ENCODE measurements at places on chromosomes 5 and 9. TPM values are rescaled to one million over a fixed set of nuclear protein-coding genes. Genes with fewer than 3 reads are reported as not detected.

GRCh38 chr9:115650768-115651167 lies 502.8 kb upstream of the PAPPA start:
- H3K27me3 ChIP-seq, result peaks cover 1% of the 10 kb centered on the region
- no peak overlapping the region for H3K4me3 ChIP-seq
- no peaks in the 10 kb centered on the region for H3K4me1 ChIP-seq
- H3K36me3 ChIP-seq, result no peaks in the 10 kb centered on the region
- no peak overlapping the region for H3K27ac ChIP-seq

DNA sequence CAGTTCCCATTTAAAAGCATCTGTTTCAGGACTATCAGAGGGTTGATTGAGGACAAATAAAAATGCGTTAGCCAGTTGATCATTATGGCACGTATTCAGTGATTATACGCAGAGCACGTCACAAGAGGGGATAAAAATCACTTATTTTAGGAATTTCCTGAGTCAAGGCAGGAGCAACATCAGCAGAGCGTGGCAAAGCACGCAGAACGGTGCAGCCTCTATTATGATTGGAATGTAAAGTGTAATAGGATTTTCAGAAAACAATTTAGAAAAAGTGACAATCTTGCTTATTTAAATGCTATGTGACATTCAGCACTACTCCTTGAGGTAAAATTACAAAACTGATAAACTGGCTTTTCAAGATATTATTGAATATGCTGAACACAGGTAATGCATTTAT lies 413.6 kb upstream of the DAP start:
- H3K27me3 ChIP-seq, result peaks cover 4% of the 10 kb centered on the region
- no peaks in the 10 kb centered on the region for H3K36me3 ChIP-seq
- no peak overlapping the region for H3K27ac ChIP-seq
- H3K4me3 ChIP-seq, result no peak overlapping the region
- H3K4me1 ChIP-seq, result peaks cover 7% of the 10 kb centered on the region

- no peaks in the 10 kb centered on the region for H3K4me1 ChIP-seq
- no peak for DNase-seq
- peaks cover under 1% of the 10 kb centered on the region for H3K27me3 ChIP-seq
These were observed 605.1 kb upstream of the DAB2 start for GRCh38 chr5:40029711-40030495.

DNA sequence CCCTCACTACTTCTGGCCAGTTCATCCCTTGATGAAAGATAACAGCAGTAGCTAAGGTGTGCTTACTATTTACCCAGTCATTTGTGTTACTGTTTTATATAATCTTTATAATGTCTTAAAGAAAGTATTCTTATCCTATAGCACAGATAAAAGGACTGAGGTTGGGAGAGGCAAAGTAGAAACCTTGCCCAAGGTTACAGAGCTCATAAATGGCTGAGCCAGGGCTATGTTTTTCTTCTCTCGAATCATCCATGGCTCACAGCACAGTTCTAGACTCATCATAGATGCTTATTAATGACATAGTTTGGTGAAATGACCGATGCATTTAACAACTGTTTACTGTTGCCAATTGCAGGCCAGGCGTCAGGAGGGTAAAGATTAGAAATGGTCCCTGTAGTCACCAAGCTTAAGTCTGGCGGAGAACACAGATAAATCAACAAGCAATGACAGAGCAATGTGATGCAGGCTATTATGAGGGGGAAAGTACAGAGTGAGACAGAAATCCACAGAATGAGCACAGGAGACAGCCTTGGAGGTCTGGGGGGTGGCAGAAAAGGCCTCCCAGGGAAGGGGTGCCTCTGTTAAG lies 65.6 kb upstream of the ZNF622 start:
- DNase-seq, result no peak
- no peak overlapping the region for H3K4me3 ChIP-seq
- no peaks in the 10 kb centered on the region for H3K4me1 ChIP-seq
- no peak overlapping the region for H3K27ac ChIP-seq
- H3K36me3 ChIP-seq, result no peaks in the 10 kb centered on the region

- DNase-seq, result no peak
- no peaks in the 10 kb centered on the region for H3K27me3 ChIP-seq
- H3K4me1 ChIP-seq, result peaks cover 13% of the 10 kb centered on the region
- H3K27ac ChIP-seq, result no peak overlapping the region
These were observed 3.0 kb downstream of the RLN2 start for GRCh38 chr9:5301544-5301943.

DNA sequence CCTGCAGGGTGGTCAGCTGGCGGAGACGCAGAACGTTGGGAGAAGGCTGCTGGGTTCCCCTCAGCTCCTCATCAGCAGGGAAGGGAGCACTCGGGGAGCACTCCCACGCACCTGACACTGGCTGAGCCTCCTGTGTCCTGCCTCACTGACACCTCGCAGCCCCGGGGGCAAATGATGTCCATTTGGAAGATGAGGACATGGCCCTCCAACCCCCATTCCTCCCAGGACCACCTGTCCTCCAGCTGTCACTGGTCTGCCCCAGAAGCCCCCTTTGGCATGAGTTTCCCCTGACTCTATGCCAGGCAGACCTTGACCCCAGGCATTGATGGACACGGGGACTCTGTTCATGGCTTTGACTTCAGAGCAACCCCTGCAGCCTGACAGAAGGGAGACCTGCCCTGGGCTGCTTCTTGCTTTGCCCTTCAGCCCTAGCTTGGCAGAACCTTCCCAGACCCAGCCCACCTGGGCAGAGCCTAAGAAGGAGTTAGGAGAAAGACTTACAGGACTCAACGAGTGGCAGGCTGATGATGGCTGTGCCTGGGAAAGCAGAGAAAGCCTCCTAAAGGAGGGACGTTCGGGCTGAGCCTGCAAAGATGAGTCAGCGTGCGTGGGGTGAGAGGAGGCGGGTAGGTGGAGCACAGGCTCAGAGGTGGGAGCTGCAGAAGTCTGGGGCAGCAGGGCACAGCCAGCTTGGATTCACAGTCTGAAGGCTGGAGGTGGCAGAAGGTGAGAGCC lies 90.6 kb downstream of the LMX1B start:
- H3K27me3 ChIP-seq, result peaks cover 14% of the 10 kb centered on the region
- H3K36me3 ChIP-seq, result no peaks in the 10 kb centered on the region
- H3K4me1 ChIP-seq, result peaks cover 7% of the 10 kb centered on the region
- H3K4me3 ChIP-seq, result no peak overlapping the region

DNA sequence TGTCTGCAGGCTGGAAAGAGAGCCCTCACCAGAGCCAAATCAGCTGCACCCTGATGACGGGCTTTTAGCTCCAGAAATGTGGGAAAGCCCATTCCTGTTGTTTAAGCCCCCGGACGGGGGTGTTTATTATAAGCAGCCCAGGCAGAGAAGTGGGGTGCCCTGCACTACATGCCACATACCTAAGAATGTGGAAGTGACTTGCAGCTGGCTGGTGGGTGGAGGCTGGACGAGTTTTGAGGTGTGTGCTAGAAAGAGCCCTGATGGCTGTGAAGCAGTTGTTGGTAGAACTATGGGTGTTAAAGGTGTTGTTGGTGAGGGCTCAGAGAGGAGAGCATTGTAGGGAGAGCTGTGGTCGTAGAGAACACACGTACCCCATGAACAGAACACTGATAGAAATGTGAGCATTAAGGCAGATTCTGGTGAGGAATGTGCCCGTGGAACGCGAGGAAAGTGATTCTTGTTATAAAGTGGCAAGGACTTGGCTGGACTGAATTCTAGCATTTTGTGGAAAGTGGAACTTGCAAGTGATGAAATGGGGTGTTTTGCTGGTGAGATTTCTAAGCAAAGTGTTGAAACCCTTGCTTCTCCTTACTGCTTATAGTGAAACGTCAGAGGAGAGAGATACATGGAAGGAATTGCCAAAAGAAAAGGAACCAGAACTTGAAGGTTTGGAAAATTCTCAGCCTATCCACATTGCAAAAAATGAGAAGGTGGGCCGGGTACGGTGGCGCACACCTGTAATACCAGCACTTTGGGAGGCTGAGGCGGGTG lies 38.9 kb downstream of the AHRR start:
- peaks cover 1% of the 10 kb centered on the region for H3K27me3 ChIP-seq
- no peaks in the 10 kb centered on the region for H3K4me1 ChIP-seq
- no peak for DNase-seq
- no peak overlapping the region for H3K27ac ChIP-seq

DNA sequence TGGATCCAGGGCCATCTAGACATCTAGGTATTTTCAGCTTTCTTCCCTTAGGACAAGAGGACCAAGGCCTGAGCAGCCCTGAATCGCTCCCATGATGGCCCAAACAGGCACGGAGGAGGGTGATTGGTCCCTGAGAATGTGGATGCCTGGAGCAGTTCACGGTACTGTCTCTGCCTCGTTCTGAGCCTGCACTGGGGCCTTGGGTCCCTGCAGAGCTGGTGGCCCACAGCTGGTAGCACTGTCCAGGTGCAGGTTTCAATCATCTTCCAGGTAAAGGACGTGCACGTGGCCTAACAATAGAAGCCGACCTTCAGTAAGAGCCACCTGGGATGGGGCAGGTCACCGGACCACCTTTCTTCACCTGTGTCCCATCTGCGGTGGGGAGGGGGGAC lies 19.4 kb upstream of the FCN1 start:
- no peak overlapping the region for H3K4me3 ChIP-seq
- no peak overlapping the region for H3K27ac ChIP-seq
- H3K36me3 ChIP-seq, result no peaks in the 10 kb centered on the region

DNA sequence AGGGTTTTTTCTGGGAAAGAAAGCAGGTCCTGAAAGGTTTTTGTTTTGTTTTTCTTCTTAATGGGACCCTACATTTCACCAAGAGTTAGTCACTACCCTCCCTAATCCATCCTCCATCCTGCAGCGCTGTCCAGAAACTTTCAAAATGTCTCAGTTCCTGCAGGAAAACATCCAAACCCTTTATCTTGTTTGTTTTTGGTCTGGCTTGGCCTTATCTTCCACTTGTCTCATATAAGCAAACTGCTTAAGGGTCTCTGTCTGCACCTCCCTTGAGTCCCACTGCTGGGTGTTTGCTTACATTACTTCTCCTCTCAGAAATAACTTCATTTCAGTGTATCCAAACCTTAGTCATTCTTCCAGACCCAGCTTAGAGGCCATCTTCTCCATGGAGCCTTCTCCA lies 11.0 kb upstream of the TRAF1 start:
- DNase-seq, result no peak
- no peak overlapping the region for H3K4me3 ChIP-seq
- no peaks in the 10 kb centered on the region for H3K36me3 ChIP-seq
- H3K27me3 ChIP-seq, result peaks cover 4% of the 10 kb centered on the region
- peaks cover 32% of the 10 kb centered on the region for H3K4me1 ChIP-seq
- H3K27ac ChIP-seq, result no peak overlapping the region

- H3K27ac ChIP-seq, result no peak overlapping the region
- no peak for DNase-seq
- H3K36me3 ChIP-seq, result no peaks in the 10 kb centered on the region
- H3K4me1 ChIP-seq, result no peaks in the 10 kb centered on the region
- H3K27me3 ChIP-seq, result peaks cover 9% of the 10 kb centered on the region
These were observed 131.5 kb downstream of the MTX3 start for GRCh38 chr5:79859588-79859987.

DNA sequence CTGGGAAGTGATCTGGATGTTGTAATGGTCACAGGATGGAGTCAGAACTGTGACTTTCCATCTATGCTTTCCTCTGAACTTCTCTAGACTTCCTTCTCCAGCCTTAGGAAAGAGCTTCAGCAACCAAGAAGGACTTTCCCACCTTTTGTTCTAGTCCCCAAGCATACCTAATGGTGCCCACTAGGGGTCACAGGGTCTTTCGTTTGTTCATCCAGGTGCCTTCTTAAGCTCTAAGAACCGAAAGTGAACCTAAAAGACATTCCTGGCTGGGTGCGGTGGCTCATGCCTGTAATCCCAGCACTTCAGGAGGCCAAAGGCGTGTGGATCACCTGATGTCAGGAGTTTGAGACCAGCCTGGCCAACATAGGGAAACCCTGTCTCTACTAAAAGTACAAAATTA lies 1.8 kb upstream of the WNT8A start:
- no peak overlapping the region for H3K27ac ChIP-seq
- H3K4me1 ChIP-seq, result no peaks in the 10 kb centered on the region
- H3K27me3 ChIP-seq, result no peaks in the 10 kb centered on the region
- no peaks in the 10 kb centered on the region for H3K36me3 ChIP-seq

DNA sequence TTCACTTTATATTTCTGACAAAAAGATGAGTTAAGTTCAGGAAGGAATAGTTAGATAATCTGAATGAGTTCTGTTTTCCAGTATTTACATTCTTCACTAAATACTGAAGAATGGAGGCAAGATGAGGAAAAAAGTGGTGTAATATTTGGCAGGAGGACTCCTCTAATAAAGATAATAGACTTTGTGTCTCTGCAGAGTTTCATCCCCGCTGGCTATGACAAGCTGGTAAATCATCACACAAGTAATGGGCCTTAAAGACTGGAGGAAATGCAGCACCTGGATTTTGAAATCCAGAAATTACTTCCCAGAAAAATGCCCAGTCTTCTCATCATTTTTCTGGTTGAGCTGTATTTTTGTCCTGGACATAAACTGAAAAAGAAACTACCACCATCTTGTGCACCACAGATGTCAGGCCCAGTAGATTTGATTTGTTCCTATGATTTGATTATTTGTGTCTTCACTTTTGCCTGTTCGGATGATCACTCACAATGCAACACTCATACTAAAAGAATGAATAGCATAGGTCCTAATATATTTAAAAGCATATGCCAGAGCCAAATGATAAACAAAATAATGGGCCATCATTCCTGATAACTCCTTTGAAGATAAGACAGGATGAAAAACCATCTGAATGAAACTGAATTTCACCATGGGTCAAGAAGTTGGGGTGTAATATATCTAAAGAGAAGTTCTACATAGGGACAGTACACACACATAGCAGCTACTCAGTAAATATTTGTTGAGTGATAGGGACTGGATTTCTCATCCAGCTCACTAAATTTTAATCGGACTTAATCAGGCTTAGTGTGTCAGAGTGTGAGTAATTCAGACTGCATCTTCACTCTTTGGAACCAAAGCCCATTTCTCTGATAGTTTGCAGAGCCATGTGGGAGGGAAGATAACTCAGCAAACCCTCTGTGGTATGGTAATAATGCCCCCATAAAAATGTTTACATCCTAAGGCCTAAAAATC lies 200.5 kb downstream of the HINT1 start:
- no peaks in the 10 kb centered on the region for H3K36me3 ChIP-seq
- H3K4me1 ChIP-seq, result no peaks in the 10 kb centered on the region
- no peak for DNase-seq
- H3K27ac ChIP-seq, result no peak overlapping the region

GRCh38 chr5:151619812-151620460 lies 28.8 kb upstream of the FAT2 start:
- H3K27ac ChIP-seq, result no peak overlapping the region
- DNase-seq, result no peak
- H3K27me3 ChIP-seq, result peaks cover 14% of the 10 kb centered on the region
- no peak overlapping the region for H3K4me3 ChIP-seq
- H3K4me1 ChIP-seq, result no peaks in the 10 kb centered on the region

DNA sequence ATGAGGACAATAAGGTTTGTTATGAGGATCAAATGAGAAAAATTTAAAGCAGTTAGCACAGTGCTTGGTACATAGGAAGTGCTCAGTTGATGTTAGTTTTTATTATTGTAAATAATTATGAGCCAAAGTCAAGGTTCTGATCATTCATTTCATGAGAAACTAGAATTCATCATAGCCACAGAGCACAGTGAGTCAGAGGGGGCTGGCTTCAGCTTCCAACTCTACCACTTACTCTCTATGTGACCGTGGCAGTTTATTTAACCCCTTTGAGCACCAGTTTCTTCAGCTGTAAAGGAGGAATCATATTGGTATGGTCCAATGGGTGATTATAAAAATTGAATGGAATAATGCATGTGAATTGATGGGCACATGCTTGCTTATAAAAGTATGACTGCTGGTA lies 39.4 kb downstream of the KLHL3 start:
- no peak overlapping the region for H3K4me3 ChIP-seq
- H3K36me3 ChIP-seq, result peaks cover 17% of the 10 kb centered on the region
- H3K27ac ChIP-seq, result no peak overlapping the region
- peaks cover 3% of the 10 kb centered on the region for H3K27me3 ChIP-seq

The C5 gene
- polyA plus RNA-seq, result not detected

The CERT1 gene
- 11.7 TPM for polyA plus RNA-seq

The ZFP2 gene
- polyA plus RNA-seq, result not detected
